Activated T-cell treated with anti-CD3 and anti-CD28 coated beads for 48 hours (primary cell): ENCODE measurements at places on chromosomes 5 and 9.

DNA sequence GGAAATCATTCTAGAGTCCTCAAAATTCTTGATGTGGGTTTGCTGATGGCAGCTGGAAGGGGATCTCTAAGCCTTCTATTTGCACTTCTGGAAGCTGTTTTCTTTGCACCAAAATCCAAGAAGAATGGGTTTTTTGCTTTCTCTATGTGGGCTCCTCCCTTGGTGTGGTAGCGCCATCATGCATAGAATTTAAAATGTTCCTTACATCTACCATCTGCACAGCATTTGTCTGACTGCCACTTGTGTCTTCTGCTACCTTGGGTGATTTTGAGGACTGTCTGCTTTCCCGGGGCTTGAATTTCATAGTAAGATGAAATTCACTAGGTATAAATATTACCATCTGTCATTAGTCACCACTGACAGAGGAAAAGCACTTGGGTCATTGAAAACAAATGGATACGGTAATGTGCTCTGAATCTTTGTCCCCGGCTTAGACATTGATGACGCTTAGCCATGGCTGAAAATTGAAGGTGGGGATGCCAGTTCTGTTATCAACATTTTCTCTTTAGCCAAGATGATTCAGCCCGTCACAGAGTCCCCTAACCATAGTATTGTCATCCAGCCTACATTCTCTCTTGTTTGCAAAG is 30.0 kb downstream of the SNX30 start:
- DNase-seq = no peak

GRCh38 chr9:18260521-18260920 is 213.4 kb upstream of the ADAMTSL1 start:
- DNase-seq = no peak

DNA sequence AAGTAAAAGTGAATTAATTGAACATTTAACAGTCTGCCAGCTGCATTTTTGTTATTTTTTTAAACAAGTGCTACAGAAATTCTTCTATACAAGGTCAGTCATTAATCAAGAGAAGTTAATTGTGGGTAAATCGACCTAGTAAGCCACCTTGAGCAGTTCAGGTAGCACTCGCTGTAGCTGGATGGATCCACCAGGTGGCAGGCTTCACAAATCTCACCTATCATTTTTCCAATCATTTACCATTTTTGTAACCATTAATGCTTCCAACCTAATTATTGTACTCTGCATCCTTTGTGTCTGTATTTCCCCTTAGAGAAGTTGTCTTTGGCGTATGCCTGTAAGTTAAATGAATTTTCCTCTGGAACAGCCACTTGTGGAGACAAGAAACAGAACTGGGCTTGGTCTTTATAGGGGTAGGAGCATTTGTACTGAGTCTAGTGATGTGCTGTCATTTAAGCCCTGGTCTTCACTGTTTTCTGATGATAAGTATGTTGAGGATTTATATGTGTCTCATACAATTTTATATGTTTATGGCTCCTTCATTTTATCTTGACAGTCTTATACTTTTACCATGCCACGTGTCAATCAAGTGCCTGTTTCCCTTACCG is 39.5 kb downstream of the CD180 start:
- no peak for DNase-seq

- DNase-seq = no peak
Measured at GRCh38 chr5:132375957-132376356, 6.4 kb downstream of the SLC22A5 start.

DNA sequence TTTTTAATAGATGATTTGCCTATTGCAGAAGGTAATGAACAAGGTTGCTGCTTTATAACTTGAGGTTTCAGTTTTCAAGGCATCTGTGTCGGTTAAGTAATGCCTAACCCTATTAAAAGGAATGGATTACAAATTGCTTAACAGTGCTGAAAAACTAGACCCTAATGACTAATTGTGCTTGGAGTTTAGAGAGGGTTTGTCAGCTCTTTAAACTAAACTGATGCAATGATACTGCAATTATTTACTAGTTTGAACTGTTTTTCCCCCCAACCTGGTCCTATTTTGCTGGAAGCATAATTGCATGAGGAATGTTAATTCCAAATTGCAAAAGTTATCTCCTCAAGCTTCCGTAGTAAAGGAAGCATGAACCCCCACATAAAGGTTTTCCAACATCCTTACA is 39.3 kb upstream of the TLX3 start:
- DNase-seq = no peak

GRCh38 chr9:82192211-82192610 is 203.6 kb downstream of the SPATA31D1 start:
- DNase-seq = no peak

DNA sequence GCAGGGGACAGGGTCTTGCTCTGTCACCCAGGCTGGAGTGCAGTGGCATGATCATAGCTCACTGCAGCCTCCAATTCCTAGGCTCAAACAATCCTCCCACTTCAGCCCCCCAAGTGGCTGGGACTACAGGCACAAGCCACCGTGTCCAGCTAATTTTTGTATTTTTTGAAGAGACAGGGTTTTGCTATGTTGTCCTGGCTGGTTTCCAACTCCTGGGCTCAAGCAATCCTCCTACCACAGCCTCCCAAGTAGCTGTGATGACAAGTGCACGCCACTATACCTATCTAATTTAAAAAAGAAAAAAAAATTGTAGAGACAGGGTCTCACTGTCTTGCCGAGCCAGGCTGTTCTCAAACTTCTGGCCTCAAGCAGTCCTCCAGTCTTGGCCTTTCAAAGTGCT is 31.6 kb upstream of the LECT2 start:
- DNase-seq = no peak
